ENCODE measurements at places on chromosomes 16 and 17.

DNA sequence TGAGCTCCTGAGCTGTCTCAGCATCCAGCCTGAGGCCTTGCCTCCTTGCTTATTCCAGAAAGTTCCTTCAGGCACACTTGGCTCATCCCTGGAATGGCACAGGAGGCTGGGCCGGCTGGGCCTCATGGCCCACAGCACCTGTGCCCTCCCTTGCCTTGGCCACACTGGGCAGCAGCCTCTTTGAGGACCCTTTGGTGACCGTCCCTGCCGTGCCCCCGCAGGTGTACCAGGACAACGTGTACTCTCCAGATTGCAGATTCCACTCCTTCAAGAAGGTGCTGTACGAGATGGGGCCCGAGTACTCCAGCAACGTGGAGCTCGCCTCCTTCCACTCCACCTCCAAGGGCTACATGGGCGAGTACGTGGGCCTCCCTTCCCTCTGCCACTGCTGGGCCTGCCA lies 34.2 kb downstream of the GPT2 start:
- no peak for DNase-seq

GRCh38 chr17:78774956-78775571 lies 7.0 kb downstream of the CYTH1 start:
- no peak for DNase-seq

DNA sequence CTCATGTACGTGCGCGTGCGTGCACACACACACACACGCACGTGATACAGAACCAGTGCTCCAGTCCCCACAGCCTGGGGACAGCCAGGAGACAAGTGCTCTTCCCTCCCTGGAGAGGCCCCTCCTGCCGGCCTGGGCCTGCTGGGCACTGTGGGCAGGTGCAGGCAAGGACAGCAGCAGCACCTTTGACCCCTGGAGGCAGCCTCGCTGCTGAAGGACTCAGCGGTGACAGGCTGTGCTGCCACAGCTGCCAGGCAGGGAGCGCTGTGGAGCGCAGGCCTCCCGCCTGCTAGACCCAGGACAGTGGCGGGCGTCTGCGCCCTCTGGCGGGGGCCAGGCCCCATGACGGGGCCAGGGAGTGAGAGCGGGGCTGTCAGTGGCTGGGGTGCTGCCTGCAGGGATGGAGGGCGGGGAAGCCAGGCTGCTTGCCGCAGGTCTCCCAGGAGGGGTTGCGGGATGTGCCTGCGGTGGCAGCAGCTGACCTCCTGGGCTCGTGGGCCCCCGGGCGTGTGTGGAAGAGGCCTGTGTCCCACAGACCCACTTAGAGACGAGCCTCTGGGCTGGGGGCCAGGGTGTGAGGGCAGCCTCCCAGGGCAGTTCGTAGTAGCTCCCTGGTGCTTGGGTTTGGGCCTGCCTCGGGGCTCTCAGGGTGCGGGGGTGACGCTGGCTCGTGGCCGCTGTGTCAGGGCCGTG lies 63.5 kb upstream of the PVALEF start:
- DNase-seq: peak; percentile 55

DNA sequence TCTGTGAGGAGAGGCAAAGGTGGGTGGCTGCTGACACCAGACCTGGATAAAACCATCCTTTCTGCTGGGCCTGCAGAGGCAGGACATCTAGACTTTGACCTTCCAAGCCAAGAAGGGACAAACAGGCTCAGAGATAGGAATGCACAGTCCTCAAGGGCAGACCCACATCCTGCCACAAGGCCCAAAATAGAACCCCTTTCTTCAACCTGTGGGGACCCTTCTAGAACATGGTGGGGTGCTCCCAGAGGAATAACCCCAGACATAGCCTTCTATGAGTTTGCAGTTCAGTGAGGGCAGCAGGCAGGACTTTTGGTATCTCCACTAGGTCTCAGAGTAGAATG lies 3.8 kb upstream of the CBFB start:
- no peak for DNase-seq

DNA sequence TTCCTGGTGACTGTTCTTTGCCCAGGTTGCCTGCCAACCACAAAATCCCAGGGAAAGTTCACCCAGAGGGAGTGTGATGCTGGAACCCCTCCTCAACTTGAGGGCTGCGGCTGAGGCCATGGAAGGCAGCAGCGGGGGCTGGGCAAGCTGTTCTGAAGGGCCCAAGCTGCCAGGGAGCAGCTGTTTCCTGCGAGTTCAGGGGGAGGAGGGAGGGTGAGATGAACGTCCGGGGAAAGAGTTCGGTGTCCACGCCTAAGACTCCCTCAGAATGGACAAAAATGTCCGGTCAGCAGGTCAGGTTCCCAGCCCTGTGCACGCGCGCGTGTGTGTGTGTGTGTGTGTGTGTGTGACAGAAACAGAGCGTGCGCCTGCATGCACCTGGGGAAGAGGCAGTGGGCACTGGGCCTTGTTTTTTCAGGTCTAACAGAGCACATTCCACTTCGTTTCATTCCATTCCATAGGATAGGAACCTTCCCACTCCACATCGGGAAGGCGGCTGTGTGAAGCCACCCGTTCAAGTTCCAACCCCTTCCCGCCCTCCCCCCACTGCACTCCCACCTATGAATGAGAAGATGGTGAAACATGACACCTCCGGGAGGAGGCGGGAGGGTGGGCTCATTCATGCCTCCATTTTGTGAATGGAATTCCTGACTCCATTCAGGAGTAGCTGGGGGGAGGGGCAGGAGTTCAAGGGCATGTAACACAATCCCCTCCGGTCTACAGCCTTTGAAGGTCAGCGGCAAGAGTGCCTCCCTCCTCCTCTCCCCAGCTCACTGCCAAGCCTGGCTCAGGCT lies 15.7 kb downstream of the ETV4 start:
- DNase-seq: peak; percentile 66

DNA sequence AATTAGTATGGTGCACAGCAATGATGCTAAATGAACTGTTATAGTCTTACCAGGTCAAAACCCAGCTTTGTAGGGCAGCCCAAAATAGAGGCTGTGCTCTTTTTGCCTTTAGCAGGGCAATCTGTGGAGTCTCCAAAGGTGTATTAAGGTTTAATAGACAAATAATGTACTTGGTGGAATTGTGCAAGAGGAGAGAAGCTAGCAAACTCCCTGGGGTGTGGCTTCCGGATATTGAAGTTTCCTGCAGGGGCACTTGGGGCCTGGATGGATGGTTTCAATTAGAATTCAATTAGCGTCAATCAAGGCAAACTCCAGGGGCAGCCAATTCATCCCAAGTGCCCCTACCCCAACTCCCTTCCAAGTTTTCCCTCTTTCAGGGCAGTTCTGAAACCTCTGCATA lies 285.8 kb downstream of the UTP18 start:
- DNase-seq: no peak

DNA sequence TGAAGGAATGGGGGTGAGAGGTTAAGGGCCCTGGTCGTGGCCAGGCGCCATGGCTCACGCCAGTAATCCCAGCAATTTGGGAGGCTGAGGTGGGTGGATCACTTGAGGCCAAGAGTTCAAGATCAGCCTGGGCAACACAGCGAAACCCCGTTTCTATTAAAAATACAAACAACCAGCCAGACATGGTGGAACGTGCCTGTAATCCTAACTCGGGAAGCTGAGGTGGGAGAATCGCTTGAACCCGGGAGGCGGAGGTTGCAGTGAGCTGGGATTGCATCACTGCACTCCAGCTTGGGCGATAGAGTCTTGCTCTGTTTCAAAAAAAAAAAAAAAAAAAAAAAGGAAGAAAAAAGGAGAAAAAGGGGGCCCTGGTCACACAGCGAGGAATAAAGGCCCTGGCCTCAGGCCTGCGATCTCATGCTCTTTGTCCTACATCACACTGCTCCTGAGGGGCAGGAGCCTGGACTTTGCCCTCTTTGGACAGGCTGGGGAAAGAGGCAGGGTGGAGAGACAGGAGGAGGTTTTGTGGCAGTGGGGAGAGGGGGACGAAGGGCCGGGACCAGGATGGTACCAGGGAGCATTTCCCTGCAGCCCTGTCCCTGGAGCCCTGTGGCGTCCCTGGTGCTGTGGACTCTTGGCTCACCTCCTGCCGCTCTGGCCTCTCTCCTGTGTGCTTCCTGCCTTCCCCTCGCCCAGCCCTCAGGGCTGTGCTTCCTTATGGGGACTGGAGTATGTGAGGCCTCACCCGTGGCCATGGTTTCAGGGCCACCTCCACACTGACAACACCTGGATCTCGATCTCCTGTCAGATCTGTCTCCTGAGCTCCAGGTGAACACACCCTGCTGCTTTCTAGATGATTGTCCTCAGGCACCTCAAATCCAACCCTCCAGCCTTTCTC lies 19.7 kb upstream of the SLC25A19 start:
- no peak for DNase-seq

GRCh38 chr17:15185625-15185991 lies 79.5 kb downstream of the PMP22 start:
- no peak for DNase-seq

GRCh38 chr17:34312080-34312479 lies 7.2 kb upstream of the CCL8 start:
- no peak for DNase-seq

DNA sequence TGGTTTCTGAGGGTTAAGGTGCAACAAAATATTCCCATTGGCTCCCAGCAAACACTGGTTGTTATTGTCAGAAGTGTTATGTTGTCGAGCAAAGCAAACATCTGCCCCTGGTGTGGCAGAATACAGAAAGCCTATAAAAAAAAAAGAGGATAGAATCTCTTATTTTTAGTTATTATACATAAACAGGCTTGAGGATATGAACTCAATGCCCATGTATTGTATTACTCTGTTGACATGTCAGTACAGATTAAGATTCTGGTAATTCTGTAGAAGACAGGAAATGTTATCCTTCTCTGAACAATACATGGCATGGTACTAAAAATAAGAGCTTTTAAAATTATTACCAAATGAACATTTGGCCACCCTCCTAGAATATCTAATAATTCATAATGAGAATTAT lies 73.7 kb downstream of the CA4 start:
- no peak for DNase-seq

GRCh38 chr17:75568412-75569255 lies 19.0 kb upstream of the MYO15B start:
- DNase-seq: no peak

DNA sequence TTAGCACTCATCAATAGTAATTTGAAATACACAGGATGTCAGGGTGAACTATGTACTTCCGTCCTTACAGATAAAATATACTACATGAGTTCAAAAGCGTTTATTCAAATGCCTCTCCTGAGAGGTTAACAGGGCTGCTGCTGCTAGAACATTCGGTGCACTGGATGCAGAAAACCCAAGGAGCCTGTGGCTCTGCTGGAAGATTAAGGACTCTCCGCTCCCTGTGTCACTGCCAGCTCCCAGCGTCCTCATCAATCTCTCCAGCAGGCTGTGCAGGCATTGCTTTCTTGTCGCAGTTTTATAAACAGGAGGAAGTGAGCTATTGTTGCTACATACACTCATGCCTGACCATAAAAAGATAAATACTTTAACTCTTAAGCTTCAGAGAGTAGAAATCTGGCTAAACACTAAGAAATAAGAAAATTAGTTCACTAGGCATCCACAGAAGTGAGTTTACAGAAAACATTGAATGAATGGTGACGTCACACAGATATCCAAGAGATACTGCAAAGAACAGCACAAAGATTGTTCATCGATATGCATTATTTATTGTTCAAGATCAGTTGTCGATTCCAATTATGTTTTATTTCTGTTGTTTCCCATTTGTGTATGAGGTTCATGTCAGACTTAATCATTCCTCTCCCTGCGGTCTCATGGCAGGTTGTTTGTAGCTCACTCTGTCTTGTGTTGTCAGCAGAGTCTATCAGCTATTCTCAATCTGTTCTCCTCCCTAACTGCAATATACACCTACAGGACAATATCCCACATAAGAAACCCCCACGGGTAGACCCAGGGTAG lies 127.9 kb upstream of the MON1B start:
- DNase-seq: no peak

- DNase-seq: no peak
Measured at GRCh38 chr16:65125871-65126270, 4.0 kb upstream of the CDH11 start.

- DNase-seq: peak; percentile 68
Measured at GRCh38 chr16:72875291-72876031, 172.5 kb downstream of the ZFHX3 start.

GRCh38 chr17:55513885-55514590 lies 2.8 kb upstream of the SMIM36 start:
- DNase-seq: peak; percentile 71

GRCh38 chr17:56326001-56326359 lies 172.7 kb downstream of the ANKFN1 start:
- no peak for DNase-seq

DNA sequence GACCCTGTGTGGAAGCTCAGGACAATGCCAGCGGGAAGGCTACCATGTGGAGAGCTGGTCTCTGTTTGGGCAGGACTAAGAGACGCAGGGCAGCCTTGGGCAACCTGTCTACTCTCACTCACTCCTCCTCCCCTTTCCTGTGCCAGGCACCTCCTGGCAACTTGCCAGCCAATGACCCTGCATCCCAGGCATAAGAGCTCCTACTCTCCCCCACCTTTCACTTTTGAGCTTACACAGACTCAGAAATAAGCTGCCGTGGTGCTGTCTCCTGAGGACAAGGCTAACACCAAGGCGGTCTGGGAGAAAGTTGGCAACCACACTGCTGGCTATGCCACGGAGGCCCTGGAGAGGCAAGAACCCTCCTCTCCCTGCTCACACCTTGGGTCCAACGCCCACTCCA lies 2.6 kb downstream of the HBM start:
- DNase-seq: no peak

DNA sequence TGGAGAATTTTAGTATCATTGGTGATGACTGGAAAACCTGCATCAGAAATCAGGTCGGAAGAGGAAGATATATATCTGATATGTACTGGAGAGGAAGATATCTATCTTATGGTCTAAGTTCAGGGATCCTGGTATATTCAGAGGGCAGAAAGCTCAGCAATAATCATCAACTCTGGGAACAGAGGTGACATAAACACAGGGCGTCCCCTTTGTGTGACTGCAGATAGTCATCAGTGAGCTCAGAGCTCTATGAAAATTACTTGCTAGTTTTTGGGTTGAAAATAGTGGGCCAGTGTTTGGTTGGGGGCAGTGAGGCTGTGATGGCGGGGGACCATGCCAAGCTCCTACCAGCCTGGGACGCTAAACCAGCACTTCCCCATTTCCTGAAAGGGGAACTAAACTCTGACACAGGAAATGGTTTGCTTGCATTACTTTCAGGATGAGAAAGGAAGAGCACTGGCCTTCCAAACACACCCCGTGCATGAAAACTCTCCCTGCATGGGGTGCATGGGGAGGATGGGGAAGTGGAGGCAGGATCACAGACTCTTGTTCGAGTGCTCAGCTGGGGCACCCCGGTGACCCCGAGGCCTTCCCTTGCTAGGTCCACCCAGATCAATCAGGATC lies 15.8 kb downstream of the NOD2 start:
- no peak for DNase-seq

- no peak for DNase-seq
Measured at GRCh38 chr17:57553991-57554825, 190.9 kb downstream of the CCDC182 start.

- DNase-seq: no peak
Measured at GRCh38 chr17:29214215-29215146, 32.2 kb upstream of the CRYBA1 start.

DNA sequence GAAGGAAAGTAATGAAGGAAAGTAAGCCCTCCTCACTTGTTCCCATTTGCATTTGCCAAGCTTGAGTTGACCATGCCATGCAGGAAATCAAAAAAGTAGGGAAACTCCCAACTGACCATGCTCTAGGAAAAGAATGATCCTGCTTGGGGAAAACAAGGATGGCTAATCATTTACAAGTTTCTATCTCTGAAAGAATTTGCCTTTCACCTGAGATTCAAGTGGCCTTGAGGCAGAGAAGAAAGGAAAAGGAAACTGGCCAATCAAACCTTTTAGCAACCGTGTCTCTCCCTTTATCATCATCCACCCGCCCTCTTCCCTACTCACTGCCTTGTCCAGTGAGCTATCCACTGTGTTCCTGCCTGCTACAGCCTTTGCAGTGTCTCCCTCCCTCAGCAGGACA lies 757.2 kb upstream of the SOX9 start:
- no peak for DNase-seq

Measured in NCI-H1694 treated with DMSO at 0.1 percent for 48 hours (cell line).